ENCODE measurements at places on chromosomes 16 and 17.

GRCh38 chr17:83127431-83128160 is 48.2 kb downstream of the METRNL start:
- DNase-seq, result no peak

DNA sequence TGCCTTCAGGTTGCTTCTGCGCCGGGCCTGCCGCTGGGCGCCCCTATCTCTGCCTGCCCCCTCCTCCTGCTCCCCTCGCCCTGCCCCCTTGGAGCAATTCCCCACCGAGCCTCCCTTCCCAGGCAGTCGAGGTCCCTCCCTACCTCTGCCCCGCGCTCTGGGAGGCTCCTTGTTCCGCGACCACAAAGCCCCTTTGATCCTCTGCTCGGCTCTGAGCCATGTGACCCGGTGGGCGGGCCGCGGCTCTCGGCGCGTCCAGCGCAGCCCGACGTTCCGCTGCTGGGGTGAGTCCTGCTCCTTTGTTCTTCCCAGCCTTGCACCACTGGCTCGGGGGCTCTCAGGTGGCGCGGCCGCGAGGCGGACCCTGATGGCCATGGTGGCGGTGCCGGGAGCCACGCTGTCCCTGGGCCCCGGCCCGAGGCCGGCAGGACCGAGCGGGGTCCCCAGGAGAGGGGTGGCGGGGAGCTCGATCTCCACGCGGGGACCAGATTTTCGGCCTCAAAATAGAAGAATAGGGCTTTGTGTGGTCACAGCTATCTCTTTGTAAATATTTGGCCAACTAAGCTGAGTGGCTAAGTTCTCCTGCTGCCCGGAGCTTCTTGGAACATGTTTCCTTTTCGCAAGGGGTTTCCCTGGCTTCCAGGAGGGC is 310.6 kb downstream of the SEC14L1 start:
- DNase-seq, result peak; percentile 66

DNA sequence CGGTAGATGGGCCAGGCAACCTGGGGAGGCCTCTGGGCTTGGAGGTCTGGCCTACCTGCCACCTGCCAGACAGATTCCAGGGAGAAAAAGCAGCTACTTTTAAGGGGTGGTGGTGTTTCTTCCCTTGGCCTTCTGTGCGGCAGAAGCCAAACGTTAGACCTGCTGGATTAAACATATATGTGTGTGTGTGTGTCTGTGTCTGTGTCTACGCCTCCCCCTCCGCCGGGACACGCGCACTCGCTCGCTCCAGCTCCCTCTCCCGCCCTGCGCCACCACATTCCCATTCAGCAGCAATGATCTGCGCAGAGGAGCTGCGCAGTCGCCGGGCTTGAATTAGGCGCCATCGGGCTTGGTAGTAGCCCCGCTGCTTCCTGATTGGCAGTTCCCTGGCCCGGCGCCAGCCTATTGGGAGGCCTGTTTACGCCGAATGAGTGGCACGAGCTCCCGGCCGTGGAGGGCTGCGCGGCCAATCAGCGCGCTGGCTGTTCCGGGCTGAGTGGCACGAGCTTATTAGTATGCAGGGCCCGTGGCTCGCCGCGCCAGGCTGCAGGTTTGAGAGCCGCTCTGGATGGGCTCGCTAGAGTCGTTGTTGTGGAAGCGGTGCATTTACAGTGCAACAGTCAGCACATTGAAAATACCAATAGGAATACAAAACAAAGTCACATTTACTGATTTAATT is at the start of gene BAHCC1:
TSS of gene BAHCC1 (plus strand) at position 537 of the 679 bp plus-strand sequence. CDS start 4,283 bp downstream, outside the sequence.
- peak; percentile 100 for DNase-seq

DNA sequence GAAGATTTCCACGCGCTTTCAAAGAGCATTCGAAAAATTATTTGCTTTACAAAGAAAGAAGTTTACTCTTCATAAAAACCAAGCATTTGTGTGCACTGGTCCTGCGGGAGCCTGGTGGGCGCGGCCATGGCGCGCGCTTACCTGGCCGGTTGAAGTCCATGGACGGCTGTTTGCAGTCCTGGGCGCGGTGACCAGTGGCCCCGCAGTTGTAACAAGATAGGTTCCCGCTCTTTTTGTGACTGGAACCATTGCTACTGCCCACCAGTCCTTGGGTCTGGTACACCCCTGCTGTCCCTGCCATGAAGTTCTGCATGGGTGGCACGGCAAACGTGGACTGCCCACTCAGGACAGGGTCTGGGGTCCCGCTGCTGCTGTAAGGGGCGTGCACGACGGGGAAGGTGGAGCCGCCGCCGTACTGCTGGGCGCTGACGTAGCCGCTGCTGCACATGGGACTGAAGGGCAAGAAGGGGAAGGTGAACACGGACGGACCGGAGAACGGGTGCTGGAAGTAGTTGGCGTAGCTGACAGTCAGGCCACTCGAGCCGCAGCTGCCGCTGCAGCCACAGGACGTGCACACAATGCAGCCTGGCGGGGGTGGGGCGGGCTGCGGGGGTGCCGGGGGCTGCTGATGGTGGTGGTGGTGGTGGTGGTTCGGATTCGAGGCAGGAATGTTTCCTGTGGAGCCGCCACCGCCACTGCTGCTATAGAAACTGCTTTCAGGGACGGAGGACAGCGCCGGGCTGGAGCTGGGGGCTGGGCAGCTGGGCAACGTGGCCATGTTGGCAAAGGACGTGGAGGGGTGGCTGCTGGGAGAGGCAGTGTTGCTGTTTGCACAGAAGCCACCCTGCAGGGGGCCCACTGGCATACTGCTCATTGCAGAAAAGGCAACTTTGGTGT is 19.5 kb downstream of the MAP1LC3B start:
- no peak for DNase-seq

GRCh38 chr17:76394166-76394565 is 9.8 kb downstream of the SPHK1 start:
- DNase-seq, result no peak

DNA sequence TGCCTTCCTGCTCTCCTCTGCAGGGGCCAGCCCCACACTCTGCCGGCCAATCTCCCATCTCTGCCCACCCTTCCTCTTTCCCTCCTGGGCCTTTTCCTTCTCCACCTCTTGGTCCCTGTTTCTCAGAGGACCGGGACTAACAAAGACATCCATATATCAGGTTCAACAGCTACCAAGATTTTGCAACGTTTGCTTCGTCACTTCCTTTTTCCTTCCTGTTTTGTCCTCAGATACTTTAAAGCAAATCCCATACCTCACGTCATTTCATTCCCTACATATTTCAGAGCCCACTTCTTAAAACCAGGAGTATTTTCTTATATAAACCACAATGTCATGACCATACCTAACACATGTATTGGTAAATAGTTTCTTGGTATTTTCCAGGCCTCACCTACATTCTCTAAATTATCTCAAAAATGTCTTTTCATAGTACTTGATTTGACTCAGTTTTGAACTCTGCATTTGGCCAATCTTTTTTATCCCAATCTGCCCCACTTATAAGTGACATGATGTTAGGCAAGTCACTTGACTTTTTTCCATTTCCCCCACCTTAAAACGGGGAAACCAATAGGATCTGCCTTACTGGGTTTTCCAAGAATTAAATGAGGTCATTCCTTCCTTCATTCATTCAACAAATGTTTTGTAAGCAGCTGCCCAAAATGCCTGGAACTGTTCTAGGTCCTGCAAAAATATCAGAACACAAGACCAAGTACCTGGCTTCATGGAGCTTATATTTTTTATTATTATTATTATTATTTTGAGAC is 7.2 kb upstream of the USP10 start:
- DNase-seq, result no peak

DNA sequence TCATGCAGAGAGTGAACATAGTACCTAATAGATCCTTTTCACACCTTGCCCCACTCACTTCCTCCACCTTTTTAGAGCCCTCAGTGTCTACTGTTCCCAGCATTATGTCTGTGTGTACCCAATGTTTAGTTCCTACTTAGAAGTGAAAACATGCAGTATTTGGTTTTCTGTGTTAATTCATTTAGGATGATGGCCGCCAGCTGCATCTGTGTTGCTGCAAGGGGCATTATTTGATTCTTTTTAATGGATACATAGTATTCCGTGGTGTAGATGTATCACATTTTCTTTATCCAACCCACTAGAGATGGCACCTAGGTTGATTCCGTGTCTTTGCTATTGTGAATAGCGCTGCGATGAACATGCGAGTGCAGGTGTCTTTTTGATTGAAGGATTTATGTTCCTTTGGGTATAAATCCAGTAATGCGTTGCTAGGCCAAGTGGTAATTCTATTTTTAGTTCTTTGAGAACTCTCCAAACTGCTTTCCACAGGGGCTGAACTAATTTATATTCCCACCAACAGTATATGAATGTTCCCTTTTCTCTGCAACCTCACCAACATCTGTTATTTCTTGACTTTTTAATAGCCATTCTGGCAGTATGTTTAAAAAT is 47.1 kb downstream of the HLF start:
- no peak for DNase-seq

DNA sequence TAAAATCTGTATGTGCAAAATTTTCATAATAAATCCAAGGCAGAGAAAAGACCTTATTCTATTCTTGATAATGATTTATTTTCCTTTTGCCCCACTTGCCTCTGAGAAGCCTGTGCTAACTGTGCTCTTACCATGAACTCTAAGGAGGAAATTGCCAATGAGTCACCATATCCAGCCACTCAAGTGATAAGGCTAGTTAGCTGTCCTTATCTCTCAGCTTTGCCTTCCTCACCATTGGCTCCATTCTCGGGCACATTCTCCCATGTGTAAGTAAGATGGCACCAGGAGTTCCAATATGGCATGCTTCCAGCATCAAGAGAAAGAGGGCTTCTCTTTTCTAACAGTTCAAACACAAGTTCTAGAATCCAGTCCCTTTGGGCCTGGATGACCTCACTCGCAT is 142.4 kb downstream of the TOX3 start:
- DNase-seq, result no peak

- no peak for DNase-seq
Observed at GRCh38 chr17:38885728-38886642, 16.1 kb downstream of the LASP1 start.

DNA sequence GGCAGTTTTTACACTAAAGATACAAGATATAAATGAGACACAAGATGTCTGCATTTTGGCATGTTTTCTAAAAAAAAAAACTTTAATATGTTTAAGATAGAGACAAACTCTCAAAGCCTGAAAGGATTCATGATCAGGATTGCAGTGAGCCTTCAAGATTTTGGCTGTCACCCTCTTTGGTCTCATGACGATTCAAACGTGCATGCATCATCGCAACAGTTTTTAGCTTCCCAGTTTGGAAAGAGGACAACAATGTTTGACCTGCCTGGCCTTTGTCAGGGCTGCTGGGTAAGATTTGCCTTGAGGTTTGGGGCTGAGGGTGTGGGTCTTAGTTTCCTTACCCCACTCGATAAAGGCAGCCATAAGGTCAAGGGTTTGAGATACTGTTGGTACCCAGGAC is 134.1 kb downstream of the RGS9 start:
- DNase-seq, result no peak

DNA sequence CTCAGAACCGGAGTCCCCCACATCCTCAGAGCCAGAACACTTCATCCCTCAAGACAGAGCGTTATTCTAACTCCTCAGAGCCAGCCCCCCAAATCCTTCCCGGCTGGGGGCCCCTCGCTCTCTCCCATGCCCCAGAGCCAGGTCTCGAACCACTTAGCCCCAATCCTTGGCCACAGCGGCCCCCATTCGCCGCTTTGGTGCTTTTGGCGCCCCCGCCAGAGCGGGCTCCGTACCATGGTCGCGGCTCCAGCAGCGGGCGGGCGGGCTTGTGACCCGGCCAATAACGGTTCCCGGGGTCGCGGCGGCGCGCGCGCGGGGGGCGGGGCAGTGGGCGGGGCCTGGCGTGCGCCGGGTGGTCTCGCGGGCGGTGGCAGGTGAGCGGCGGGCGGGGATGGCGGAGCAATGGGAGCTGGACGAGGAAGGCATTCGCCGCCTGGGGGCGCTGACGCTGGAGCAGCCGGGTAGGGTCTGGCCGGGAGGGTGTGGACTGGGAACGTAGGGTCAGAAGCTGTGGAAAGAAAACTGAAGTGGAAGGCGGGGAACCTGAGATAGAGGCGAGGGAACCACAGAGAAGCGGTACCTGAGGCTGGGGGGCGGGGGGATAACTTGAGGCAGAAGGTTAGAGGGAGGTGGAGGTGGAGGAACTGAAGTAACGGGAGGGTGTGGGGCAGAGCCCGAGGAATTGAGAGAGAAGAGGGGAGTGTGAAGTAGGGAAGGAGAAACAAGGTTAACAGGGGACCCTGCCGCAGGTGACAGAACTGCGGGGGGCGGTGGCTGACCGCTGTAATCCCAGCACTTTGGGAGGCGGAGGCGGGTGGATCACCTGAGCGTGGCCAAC is at the start of the genes KCTD19 and LRRC36:
TSS of gene KCTD19 (minus strand) at position 270 of the 838 bp plus-strand sequence. CDS start at position 236, 34 bp downstream.
TSS of gene LRRC36 (plus strand) at position 344 of the 838 bp plus-strand sequence. CDS start at position 392, 48 bp downstream.
- DNase-seq, result peak; percentile 65

GRCh38 chr16:80507538-80507937 is 33.3 kb upstream of the DYNLRB2 start:
- DNase-seq, result peak; percentile 56

DNA sequence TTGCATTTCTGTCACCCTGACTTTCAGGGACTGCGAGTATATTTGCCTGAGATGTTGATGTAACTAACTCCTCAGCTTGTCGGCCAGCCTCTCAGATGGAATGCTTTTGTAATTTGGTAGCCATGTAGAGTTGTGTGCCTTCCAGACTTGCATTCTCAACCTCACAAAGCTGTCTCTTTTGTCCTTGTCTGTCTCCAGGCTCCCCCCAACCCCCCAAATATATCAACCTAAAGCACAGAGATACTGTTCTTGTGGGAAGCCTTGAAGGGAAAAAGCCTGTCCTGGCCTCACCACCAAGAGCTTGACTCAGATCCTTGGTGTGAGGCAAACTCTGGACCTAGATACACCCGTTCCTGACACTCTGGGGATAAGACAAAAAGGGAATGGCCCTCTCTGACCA is 18.4 kb downstream of the SAP30BP start:
- DNase-seq, result no peak

Data from heart right ventricle (tissue), 16 donors.